ENCODE measurements at places on chromosomes 11 and 22.

- no peak for DNase-seq
Measured at GRCh38 chr11:127804747-127805400, 782.5 kb downstream of the ETS1 start.

GRCh38 chr11:122162095-122162494 is 46.1 kb upstream of the BLID start:
- DNase-seq = no peak

DNA sequence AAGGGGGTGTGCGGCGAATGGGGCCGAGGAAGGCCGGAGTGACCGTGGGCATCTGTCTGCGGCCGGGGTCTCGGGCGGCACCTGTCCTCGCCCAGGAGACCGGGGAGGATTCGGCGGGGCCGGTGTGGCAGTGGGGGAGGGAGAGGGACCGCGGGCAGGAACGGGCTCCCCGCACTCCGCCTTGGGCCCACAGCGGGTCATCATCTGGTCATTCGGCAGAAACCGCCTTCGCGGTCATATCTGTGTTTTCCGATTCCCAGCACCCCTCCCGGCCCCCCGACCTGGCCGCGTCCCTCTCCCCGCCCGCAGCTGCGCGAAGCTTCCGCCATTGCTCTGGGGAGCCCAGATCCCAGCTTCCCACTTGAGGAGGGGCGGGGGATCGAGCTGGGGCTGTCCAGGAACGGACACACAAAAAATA is 824 bp upstream of the CBX6 start:
- no peak for DNase-seq

GRCh38 chr11:36073411-36074203 is 129.7 kb downstream of the LDLRAD3 start:
- no peak for DNase-seq

- DNase-seq = no peak
Measured at GRCh38 chr11:20790622-20791021, 121.2 kb downstream of the NELL1 start.

DNA sequence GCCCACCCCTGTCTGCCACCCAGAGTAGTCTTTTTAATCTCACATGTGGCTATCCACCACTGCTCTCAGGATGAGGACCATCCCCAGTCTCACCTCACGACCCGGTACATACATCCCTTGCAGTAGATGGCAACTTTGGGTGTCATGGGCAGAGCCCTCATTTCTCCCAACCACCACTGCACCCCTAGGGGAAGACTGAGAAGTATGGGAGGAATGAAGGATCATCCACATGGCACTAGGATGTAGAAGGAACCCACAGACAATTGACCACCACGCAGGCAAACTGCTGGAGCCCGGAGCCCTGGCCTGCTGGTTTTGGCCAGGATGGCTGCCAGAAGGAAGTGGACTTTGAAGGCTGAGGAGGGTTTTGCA is 1.9 kb upstream of the SCARF2 start:
- no peak for DNase-seq

- no peak for DNase-seq
Measured at GRCh38 chr11:117535201-117535849, 207.7 kb downstream of the CEP164 start.

- DNase-seq = no peak
Measured at GRCh38 chr11:105158436-105158835, 18.9 kb upstream of the CARD18 start.

DNA sequence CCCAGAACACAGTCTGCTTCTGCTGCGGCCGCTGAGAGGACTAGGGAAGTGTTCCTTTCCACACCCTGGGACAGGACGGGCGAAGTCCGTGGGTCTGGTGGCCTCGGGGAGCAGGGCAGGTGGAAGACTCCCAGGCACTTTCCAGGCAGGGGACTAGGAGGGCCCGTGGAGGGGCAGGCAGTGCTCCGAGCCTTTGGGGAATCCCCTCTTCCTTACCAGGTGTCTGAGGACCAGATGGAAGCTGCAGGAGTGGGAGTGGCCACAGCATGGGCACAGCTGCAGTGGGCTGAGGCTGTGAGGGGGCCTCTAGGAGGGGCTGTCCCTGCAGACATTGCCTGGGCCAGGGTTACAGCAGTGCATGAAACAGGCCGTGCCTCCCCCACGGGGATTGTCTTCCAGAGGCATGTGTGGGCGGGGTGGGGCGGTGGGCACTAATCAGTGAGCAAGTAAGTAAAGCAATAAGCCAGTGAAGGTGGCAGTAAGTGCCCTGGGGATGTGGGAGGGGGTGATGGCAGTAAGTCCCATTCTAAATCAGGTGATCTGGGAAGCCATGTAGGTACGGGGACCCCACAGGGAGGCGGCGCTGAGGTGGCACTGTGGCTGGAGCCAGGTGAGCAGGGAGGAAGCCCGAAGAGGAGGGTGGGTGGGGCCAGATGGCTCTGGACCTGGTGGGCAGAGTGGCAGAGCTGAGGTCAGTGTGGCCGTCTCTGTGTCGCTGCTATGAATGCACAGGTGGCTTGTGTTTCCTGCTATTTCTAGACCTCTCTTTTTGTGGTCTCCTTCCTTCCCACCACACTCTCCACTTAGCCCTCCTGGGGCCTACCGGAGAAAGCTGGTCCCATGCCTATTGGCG is 66.4 kb downstream of the CTTN start:
- no peak for DNase-seq

- no peak for DNase-seq
Measured at GRCh38 chr11:118641397-118642019, 34.1 kb downstream of the PHLDB1 start.

DNA sequence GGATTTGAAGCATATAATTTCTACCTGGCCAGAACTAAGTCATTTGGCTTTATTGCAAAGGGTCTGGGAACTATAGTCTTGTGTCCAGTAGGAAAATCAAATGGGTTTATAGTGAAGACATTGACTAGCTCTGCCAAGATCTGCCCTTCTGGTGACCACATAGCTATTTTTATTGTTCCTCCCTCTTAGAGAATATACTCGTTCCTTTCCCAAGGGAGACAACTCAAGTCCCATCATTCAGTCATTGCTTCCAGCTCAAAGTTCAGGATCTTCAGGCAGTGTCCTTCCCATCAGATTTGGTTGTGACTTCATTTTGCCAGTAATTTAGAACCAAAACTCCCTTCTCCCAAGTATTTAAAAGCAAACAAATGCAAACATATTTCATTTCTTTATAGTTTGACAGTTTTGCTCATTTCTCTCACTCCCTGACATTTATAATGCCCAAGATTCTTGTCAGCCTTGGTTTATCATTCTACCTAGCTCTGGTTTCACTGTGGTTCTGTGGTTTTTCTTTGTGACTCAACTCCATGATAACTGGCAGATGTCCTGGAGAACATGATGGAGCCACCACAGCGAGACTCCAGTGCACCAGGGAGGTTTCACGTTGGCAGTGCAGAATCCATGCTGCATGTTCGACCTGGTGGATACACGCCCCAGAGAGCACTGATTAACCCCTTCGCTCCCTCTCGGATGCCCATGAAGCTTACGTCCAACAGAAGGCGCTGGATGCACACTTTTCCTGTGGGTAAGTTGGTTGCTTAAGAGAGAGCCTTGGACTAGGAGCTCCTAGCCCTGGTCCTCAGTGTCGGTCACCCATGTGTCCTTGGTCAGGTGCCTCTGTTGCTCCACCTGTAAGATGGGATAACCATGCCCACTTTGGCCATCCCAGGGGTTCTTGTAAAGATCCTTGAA is 64.9 kb downstream of the DEPDC5 start:
- no peak for DNase-seq

- no peak for DNase-seq
Measured at GRCh38 chr11:45655012-45655283, 10.5 kb downstream of the CHST1 start.

DNA sequence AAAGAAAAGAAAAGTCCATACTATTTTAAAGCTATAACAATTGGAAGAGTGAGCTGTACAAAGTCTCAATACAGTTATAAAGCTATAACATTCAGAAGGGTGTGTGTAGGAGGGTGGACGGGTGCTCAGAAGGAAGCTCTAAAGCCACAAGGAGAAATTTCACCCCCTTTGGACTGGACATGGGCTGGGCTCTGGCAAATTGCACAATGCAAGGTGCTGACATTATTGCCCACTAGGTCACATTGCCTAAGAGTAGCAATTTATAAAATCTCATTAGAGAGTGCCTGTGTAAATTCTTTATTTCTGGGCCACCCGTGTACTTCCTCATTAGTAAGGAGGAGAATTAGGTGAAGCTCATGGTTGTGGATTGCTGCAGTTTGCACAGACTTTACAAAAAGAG is 5.7 kb upstream of the APOBEC3A start:
- no peak for DNase-seq

DNA sequence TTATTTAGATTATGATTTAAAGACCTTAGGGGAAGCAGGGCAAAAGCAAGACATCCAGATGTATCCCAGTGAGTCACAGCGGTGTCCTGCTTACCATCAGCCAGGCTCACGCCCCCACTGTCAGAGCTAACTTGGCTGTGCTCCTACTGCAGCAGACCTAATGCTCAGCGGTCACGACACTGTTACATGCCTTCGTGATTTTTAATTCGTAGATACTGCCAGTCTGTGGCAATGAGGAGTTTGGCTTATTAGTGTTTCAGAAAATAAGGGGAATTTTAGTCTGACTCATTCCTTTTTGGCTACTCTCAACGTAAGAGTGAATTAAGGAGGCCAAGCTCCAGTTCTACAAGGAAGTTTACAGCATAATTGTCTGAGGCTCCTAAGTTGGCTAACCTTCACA is 22.7 kb downstream of the EFCAB6 start:
- DNase-seq = no peak

DNA sequence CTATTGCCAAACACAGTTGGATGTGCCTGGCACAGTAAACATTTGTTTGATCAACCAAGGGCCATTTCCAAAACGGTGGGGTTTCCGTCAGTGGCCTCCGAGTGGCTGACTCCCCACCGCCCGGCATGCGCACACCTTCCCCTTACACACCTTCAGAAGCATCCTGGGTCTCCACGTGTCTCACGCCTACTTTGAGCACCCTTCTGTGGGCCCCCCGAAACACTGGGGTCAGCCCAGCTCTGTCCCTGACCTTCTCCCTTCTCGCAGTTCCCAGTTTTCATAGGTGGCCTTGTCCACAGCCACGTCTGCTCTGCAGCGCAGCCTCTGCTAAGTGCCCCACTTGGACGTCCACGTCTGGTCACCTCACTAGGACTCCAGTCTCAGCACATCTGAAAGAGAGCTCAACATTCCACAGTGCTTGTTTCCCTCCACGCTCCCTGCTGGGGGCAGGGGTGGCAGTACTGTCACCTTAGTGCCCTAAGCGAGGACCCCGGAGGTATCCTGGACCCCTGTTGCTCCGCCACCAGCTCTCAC is 13.2 kb upstream of the SHANK2 start:
- no peak for DNase-seq

GRCh38 chr11:111097191-111097590 is 148.3 kb upstream of the POU2AF2 start:
- DNase-seq = no peak

- no peak for DNase-seq
Measured at GRCh38 chr22:37486224-37486845, at the start of gene MFNG. MFNG (minus strand) TSS chr22:37486384; CDS start chr22:37486177, 207 bp downstream.

DNA sequence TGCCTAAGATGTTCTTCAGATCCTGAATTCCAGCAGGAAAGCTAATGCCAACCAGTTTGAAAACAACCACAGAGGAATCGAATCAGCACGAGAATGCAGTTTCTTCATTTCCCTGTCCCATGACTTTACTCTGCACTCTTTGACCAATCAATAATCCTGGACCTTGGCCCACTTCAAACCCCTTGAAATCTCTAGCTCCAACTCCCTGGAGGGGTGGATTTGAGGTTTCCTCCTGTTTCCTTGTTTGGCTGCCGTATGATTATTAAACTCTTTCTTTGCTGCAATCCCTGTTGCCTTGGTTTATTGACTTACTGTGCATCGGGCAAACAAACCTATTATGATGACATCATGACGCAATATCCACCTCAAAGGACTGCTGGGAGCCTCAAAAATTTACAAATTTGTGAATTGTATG is 109.3 kb downstream of the FBXO7 start:
- no peak for DNase-seq

DNA sequence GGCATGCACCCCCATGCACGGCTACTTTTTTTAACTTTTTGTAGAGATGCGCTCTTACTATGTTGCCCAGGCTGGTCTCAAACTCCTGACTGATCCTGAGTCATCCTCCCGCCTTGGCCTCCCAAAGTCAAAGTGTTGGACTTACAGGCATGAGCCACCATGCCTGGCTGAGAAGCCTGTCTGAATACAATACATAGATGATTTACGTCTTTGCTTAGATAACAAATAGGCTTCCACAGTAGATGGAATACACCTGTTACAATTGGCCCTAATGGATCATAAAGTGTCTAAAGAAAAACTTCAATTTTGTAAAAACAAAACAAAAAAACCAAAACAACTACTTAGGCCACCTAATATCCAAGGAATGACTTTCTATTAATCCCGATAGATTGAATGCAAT is 13.0 kb upstream of the CLTCL1 start:
- DNase-seq = no peak

- DNase-seq = no peak
Measured at GRCh38 chr11:33052231-33052630, 12.9 kb downstream of the TCP11L1 start.

DNA sequence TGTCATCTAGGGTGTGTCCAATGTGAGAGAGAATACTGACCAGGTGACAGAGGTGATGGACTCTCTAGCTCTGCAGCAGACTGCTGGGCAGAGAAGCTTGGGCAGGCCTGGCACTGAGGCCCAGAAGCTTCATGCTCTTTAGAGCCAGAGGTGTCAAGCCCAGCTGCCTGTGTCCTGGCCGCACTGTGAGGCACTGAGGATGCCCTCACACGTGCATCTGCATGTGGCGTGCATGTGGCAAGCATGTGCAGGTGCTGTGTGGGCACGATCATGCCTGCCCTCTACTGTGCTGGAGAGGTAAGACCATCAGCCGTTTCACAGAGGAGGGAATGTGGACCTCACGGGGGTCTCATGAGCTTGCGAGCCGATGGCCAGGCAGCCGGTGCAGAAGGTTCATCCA is 15.8 kb upstream of the TXNRD2 start:
- DNase-seq = no peak

GRCh38 chr11:133072378-133072777 is 459.9 kb downstream of the OPCML start:
- no peak for DNase-seq

DNA sequence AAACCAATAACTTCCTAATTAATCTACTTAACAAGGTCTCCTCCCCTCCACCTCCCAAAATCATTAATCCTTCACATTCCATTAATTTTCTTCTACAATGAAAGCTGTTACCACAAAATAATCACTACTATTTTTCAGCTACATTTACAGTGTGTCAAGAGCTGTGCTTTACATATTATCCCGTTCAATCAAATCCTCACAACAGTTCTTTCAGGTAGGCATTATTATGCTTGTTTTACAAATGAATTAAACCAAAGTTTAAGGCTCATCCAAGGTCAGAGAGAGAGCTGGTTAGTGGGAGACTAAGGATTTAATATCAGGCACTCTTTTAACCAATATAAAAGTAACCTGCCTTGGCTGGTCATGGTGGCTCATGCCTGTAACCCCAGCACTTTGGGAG is 107.4 kb downstream of the SIK3 start:
- DNase-seq = no peak

GRCh38 chr11:32297611-32298011 is 137.7 kb downstream of the WT1 start:
- no peak for DNase-seq

- no peak for DNase-seq
Measured at GRCh38 chr11:112837162-112837826, 123.9 kb upstream of the NCAM1 start.

GRCh38 chr11:37505406-37505805 is 907.4 kb upstream of the RAG2 start:
- DNase-seq = no peak

GRCh38 chr11:8699903-8700302 is 17.3 kb downstream of the RPL27A start:
- DNase-seq = no peak

All from NCI-H524 treated with DMSO at 0.1 percent for 48 hours (cell line).